ENCODE measurements at places on chromosomes 6 and 20. TPM values are rescaled to one million over a fixed set of nuclear protein-coding genes. Genes with fewer than 3 reads are reported as not detected.

The ZC3H12D gene
- total RNA-seq, result under 0.01 TPM

The C20orf202 gene
- not detected for total RNA-seq

The BPIFB4 gene
- not detected for total RNA-seq

The GRIK2 gene
- total RNA-seq, result 24.4 TPM

The SLC22A2 gene
- not detected for total RNA-seq

The SEMG1 gene
- not detected for total RNA-seq

The HSPA1L gene
- 0.67 TPM for total RNA-seq

The PNLDC1 gene
- total RNA-seq, result not detected

The FAM184A gene
- 0.73 TPM for total RNA-seq

The BCL2L1 gene
- total RNA-seq, result 56.9 TPM

The TRMT6 gene
- 5.5 TPM for total RNA-seq

The SYNDIG1 gene
- 0.15 TPM for total RNA-seq

The HS3ST5 gene
- total RNA-seq, result not detected

The PRSS35 gene
- total RNA-seq, result not detected

The ASXL1 gene
- total RNA-seq, result 52.3 TPM
